ENCODE measurements at places on chromosomes 1 and 21.

- no peak for DNase-seq
Measured at GRCh38 chr1:160520999-160521398, 2.1 kb downstream of the SLAMF6 start.

- DNase-seq: no peak
Measured at GRCh38 chr1:84995484-84996334, 1.2 kb downstream of the MCOLN2 start.

DNA sequence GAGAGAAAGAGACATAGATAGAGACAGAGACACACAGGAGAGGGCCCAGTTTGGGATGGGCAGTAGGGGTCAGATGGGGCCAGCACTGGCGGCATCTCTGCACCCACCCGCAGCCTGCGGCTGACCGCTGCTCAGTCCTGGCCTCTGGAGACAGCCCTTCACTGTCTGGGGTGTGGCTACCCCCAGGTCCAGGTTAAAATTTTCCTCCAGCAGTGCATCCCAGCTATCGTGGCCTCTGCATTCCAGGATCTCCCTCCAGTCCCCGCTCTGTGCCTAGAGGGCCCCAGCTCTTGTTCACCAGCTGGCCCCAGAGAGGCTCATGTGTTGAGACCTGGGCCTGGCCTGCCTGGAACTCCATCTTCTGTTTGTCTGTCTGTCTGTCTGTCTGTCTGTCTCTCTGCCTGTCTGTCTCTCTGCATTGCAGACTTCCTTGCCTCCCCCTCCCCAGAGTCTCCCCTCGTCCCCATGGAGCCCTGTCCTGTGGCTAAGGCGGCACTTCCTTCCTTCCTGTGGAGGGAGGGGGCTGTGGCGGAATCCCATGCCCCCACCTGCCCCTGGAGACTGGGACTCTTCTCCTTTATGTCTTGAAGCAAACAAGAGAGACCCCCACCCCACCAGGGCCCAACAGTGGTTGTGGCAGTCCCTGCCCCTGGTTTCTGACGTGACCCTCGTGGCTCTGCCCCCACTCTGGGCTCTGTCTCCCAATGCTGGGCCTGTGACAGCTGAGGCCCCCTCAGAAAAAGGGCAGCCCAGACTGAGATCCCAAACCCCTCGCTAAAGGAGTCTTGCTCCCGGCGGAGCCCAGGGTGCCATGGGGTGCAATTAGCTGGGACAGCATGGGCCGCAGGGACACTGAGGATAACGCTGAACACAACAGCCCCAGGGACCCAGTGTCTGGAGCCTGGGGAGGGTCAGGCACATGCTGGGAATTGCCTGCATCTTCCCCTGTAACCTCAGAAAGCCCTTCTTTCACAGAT, 241.8 kb downstream of the NPHP4 start:
- DNase-seq: no peak

DNA sequence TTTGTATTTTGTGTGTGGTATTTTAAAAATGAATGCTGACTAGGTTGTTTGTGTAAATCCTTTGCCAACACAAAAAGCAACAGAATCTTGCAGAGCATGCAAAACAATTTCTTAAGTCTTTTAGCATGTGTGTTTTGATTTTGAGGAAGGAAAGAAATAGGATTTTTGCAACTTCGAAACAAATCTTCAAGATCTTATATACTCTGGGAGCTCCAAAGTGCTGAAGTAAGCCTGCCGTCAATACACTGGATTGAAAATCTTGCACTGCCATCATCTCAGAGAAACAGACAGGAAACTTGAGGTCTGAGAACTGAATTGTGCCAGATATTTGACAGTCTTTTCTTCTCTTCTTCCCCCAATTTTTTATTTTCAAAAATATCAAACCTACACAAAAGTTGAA, 29.3 kb upstream of the DISP1 start:
- DNase-seq: no peak

DNA sequence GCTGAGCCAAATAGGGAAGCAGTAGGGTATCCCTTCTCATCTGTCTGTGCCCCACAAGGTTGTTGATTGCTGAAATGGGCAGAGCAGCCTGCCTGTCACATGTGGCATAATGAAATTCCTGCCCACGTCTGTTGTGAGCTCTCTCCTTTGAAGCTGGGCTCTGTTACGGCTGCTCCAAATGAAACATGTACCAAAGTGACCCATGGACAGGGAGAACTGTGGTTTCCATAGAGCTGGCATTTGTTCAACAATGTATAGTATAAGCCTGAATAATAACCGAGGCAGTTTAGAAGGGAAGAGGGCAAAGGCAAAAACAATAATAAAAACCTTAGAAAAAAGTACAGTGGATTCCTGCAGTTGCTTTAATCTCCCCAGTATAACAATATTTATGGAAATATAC, 149.7 kb downstream of the LYPLAL1 start:
- DNase-seq: no peak

- no peak for DNase-seq
Measured at GRCh38 chr1:35188578-35189392, 4.2 kb downstream of the SFPQ start.

GRCh38 chr1:235767795-235768194, 98.9 kb downstream of the LYST start:
- no peak for DNase-seq

DNA sequence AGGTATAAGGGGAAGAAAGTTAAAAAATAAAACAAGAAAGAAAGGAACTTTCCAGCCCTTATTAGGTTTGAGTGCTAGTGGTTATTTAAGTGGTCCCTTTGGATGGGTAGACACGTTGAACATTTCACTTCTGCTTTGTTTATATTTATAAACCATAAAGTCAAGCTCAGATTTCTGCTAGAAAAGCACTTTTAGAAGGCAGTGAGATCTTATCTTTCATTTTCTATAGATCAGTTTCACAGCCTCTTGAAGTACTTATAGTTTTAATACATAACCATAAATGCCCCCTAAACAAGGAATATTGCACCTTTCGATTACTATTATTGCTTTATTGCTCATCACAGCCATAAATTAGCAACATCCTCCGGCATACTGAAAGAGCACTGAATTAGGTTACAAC, 446.8 kb upstream of the PLXNA2 start:
- DNase-seq: no peak

DNA sequence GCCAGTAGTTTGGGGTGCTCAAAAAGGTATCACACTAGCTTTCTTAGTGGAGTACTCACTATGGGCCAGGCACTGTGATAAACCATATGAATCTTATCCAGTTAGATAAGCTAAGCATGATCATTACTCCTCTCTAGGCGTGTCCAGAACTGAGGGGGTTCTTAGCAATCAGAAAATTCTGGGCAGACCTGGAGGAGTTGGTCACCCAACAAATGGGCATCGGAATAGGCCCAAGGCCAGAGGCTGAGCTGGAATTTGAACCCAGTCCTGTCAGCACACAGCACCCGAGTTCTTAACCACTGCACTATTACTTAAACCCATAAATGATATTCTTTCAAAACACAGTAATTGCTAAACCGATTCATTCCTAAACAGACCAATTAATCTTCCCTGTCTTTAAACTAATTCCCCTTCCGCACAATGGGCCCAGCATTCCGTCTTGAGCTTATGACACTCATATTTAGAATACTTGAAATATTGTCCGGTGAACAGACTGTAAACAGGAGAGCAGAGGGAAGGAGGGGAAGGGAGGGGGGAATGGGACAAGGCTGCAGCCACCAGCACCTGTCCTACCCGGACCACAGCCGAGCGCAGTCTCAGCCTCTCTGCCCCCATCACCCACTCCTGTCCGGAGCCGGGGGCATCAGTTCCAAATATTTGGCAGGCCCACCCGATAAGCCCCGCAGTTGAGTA, 113.0 kb upstream of the GADD45A start:
- no peak for DNase-seq

DNA sequence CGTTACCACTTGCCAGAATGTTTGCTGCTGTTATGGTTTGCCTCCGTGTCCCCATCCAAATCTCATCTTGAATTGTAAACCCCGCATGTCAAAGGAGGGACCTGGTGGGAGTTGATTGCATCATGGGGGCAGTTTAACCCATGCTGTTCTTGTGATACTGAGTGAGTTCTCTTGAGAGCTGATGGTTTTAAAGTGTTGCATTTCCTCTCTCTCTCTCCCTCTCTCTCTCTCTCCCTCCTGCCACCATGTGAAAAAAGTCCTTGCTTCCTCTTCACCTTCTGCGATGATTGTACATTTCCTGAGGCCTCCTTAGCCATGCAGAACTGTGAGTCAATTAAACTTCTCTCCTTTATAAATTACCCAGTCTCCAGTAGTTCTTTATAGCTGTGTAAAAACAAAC, 44.4 kb downstream of the CFHR5 start:
- no peak for DNase-seq

DNA sequence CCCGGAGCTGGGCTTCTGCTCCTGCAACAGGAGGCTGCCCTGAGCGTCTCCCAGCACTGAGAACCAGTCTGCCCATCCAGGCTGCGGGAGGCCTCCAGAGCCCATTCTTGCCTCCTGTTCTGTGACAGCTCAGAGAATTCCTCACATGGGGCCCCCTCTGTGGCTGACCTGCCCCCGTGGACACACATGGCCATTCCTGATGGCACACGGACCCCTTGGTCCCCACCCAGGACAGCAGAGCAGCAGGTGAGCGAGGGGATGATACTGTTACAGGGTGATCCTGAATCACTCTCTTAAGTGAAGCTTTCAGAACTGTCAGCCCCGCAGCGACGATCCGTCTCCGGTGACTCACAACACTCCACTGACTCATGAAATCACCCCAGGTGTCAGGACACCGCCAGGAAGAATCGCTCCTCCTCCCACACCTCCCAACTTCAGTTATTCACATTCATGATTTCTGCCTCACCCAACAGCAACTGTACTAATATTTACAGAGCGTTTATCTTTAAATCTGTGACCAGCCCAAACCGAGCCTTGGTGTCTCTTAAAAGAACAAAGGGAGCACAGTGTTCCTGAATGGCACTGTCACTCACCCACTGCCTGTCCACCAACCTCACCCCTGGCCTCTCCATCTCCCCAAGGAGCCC, 22.5 kb downstream of the CHD5 start:
- DNase-seq: no peak
